ENCODE measurements at places on chromosomes 13 and 19. TPM values are rescaled to one million over a fixed set of nuclear protein-coding genes. Genes with fewer than 3 reads are reported as not detected.

DNA sequence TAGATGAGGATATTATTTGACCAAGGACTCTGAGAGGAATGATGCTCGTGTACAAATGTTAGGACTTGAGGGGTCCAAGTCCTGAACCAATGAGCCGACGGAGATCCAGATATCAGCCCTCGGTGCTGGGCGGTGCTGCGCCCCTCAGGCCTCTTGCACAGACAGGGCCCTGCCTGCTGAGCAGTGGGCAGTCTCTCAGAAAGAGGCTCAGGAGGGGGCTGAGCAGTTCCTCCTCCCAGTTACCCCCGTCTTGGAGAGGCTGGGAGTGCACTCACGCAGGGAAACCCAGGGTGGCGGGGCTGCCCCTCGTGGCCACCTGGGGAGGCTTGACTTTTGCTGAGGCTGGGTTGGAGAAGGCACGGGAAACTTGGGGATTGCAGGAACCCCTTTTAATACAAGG is 18.4 kb downstream of the TEX29 start:
- DNase-seq: no peak

DNA sequence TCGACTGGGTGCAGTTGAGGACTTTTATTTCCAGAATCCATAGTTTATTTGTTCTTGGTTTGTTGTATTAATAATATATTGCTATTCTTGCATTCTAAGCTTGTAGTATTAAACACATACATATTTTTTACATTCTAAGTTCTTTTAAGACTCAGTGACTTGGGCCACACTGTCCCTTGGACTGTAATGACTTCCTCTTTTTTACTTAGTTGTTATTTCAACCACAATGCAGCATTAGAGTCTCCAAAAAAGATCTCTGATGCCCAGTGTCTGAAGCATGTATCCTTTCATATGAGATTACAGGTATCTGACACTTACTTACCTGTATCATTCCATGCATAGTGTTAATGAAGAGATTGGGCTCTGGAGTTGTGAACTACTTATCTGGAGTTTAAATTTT is 864.9 kb upstream of the PCDH20 start:
- DNase-seq: no peak

- DNase-seq: no peak
These were observed 24.4 kb upstream of the GPR12 start for GRCh38 chr13:26784704-26785639.

The ZNF576 gene
- total RNA-seq: 15.9 TPM

DNA sequence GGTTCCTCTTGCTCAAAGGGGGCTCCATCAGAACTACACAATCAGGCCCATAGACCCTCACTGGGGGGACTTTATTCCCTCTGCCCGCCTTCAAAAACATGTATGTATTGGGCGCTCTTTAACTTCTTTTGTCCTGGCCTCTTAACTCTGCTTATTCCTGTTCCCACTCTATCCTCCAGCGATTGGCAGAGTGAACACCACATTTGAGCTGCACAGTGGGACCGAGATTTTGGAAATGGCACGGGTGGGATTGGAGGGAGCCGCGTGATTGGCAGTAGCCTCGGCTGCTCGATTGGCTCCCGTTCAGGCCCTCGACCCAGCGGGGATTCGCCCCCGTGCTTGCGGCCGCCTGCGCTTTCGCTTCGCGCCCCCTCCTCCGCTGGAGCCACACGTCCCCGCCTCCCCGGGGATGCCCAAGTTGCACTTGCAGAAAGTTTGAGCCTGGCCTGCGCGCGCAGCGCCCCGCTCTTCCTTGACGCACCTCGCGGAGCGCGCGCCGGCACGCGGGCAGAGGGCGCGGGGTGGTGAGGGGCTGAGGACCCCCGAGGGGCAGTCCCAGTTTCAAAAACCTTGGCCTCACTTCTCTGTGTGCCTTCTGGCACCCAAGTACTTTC is at the start of gene ZIC5:
Gene ZIC5, minus strand, starts transcription at position 192 of the 614 bp plus-strand sequence. Its CDS starts 164 bp downstream, at position 28.
- no peak for DNase-seq

GRCh38 chr19:35213663-35214632 is 14.6 kb downstream of the FAM187B start:
- DNase-seq: peak; percentile 26

DNA sequence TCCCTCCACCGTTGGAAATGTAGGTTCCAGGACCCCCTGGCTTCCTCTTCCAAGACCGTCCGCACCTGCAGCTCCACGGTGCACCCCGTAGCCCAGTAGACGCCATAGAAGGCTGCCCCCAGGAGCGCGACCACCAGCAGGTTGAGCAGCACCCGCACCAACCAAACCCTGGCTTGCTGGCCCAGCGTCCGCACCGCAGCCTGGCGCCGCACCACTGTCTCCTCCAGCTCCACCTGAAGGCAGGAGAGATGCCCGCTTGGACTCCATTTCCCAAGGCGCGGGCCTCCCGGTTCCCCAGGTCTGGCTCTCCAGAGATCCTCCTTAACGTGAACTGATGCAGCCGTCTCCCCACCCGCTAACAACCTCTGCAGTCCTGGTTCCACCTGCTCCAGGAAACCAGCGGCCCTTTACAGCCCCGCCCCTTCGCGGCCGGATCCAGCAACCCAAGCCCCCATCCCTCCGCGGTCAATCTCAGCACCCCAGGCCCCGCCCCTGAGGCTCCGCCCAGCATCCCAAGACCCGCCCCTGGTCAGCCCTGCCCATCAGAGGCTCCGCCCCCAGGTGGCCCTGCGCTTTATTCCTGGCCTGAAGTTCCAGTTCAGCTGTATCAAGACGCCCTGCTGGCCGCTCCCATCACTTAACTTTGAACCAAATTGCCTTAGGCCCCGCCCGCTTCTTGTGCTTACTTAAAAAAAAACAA is 5.0 kb upstream of the LENG1 start:
- DNase-seq: no peak

DNA sequence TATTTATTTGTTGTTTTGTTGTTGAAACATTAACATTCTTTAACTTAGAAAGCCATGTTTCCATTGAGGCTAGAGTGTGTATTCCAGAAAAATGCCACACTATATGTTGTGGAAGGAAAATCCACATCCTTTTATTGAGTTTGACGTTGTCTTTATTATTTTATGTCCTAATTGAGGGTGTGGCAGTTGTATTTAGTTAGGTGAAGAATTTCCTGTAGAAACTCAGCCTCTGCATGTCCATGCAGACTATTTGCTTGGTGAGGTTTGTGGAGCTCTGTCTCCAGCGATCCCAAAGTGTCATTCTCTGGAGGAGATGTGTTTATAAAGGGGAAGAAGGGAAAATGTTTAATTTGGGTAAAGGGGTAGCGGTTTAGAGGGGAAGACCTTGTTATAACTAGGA is 46.6 kb downstream of the AKAP11 start:
- DNase-seq: no peak

GRCh38 chr13:101527130-101527529 is 74.7 kb downstream of the ITGBL1 start:
- DNase-seq: no peak

- no peak for DNase-seq
These were observed 33.6 kb downstream of the TEX26 start for GRCh38 chr13:30966101-30966500.

The KLK14 gene
- total RNA-seq: not detected

DNA sequence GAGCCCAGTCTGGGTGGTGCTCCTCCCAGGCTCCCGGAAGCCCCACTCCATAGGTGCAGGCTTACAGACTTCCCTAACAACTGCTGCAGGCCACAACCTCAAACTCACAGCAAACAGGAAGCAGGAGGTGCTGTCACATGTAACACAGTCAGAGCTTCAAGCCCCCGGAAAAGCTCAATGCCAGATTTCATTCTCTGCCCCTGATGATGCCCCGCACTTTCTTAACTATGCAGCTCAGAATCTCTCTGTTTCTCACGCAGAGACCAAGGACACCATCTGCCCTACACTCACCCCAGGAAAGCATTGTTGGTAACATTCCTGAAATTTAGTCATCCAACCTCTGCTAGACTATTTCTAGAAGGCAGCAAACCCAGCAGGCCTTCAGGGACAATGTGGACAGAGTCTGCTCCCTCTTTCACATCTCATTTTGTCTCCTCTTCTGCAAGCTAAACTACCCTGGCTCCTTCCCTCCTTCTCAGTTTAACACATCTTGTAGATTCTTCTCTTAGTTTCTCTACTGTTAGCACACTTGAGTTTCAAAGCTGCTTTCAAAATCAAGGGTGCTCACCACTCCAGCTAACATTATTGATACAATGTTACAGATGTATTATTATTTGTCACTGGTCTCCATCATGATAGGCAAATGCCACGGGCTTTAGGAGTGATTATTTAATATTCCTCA is 162.5 kb downstream of the KCTD12 start:
- DNase-seq: peak; percentile 71

- DNase-seq: no peak
These were observed 103.1 kb downstream of the RAP2A start for GRCh38 chr13:97537110-97537509.

DNA sequence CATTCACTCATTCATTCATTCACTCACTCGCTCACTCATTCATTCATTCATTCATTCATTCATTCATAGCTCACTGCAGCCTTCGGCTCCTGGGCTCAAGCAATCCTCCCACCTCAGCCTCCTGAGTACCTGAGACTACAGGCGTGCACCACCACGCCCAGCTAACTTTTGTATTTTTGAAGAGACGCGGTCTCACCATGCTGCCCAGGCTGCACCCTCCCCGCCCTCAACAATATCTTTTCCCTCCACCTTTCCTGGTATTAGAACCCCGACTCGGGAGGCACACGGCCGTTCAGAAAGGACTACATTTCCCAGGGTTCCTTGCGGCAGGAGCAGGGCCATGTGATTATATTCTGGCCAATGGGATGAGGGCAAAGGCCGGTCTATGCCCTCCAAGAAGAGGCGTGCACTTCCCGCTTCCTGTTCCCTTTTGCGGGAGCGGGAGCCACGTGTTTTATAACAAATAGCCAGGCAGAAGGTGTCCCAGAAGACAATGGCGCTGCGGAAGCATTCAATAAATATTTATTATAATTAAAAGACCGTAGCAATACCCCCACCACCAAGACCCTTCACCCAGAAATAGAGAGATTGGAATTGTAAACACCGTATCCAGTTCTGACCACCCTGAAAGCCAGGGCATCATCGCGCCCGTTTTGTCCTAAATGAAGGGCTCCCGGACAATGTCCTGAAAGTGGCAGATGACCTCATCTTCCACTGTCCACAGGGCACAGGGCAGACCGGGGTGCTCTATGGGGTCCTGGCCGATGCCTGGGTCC is 15.9 kb downstream of the TICAM1 start:
- peak; percentile 68 for DNase-seq

DNA sequence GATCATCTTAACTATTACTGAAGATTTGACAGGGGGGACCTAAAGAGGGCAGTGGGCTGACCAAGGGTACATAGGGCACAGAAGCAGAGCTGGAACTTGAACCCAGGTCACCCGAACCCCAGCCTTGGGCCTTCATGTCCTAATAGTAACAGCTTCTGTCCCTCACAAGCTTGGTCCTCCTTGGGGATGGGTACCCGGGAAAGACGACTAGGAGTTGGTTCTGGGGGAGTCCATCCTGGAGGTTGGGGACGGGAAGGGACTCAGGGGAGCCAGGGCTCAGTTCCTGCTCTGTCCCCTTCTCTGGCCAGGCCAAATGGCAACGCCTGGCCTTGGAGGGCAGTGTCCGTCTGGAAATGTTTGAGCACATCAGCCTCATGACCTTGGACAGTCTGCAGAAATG is 39.6 kb upstream of the CYP4F8 start:
- no peak for DNase-seq

The ZIC5 gene
- 1.8 TPM for total RNA-seq

The TLE2 gene
- total RNA-seq: 1.5 TPM

DNA sequence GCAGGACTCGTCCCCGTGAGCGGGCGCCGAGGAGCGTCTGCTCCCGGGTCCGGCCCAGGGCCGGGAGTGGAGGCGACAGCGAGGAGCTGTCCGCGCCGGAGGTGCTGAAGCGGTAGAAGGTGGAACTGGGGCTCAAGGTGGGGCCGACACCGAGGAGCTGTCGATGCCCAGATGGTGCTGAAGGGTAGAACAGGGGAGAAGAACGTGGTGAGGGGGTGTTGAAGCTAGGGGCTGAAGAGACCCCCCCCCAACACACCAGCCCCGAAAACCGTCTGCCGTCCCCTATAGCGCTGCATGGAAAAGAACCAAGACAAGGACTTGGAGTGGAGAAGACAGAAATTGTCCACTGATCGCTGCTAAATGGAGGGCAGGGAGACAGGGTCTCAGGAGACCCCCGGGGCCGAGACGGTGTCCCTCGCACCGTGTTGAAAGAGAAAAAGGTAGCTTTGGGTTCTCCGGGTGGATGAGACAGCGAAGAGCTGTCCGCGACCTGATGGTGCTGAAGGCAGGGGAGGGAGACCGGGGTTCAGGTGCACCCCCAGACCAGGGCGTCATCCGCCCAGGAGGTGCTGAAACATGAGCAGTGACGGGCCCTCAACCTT is 7.1 kb upstream of the PDE4C start:
- DNase-seq: peak; percentile 48

GRCh38 chr19:56942756-56943155 is 102.2 kb upstream of the PEG3 start:
- no peak for DNase-seq

The FUT1 gene
- total RNA-seq: 0.16 TPM

The SIGLEC8 gene
- total RNA-seq: not detected

The SLITRK5 gene
- 0.16 TPM for total RNA-seq

- DNase-seq: no peak
These were observed 1.8 kb upstream of the CEACAM8 start for GRCh38 chr19:42596391-42597072.

DNA sequence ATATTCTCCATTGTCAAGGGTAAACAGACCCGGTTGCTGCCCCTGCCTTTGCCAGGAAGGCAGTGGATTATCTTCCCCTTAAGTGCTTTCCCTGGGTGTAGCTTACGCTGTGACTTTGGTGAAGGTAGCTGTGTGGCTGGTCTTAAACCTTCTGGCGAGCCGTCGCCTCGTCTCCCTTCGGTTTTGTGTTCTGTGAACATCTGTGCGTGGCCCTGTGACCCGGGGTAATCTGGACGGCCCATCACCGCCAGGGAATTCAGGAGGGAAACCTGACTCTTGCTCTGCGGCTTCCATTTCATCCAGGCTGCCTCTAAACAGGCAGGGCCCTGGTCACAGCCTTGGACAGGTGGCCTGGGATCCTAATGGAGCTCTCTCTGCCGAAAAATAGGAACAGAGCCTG is 78.7 kb downstream of the SHISA2 start:
- DNase-seq: no peak

The SLC10A2 gene
- not detected for total RNA-seq

Data from MG63 (cell line).